ENCODE measurements at places on chromosomes 4 and X.

DNA sequence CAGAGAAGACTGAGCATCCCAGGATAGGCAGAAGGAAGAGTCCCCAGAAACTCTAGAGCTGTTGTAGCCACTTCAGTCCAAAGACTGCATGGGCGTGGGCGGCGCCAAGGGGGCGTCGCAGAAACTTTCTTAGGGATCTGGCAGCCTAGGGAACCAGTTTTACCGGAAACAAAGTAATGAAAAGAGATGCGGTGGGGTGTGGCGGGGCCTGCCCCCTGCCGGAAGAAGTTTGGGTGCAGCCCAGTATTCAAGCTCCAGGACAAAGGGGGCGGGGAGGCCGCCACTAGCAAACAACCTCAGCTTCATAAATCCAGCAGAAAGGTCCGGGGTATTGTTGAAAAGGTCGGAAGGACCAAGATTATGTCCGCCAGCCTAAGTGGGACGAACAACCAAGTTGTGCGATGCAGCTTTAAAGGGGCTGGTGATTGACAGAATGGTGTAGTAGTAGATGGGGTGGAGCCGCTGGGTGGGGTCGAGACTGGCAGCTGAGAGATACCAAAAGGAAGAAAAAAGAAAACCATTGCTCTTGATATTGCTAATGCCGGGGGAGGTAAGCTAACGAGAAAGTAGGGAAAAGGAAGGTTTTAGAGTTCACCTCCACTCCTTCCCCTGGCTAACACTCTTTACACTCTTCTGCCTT lies 190.5 kb downstream of the RRAGB start:
- no peak for DNase-seq

GRCh38 chr4:25908491-25908901 lies 5.5 kb upstream of the SMIM20 start:
- DNase-seq = no peak

- DNase-seq = no peak
These were observed 249.2 kb downstream of the MID1IP1 start for GRCh38 chrX:39050427-39050826.

DNA sequence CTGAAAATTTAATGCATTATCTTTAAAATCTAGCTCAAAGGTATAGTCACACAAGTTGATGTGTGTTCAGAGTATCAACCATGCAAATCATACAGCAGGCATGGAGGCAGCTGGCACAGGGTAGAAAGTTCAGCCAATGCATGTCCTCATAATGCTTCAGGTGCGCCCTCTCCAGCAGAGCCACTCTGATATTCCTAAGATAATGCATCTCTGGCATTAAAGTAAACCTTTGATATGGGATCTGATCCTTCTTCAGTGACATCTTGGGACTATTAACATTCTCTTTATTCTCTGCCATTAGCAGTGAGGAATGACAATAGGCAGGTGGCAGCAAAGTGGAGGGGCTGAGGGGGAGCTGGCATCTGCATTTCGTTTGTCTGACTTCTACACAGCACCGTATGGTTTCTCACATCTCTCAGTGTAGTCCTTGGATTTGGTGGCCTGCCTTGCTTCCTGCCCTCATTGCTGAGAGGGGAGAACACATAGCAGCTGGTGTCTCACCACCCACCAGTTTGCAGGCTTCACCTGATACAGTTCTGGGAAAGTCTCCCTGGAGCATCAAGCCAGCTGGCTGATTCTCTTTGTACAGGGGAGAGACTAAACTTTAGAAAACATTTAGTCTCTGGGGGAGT lies 168.7 kb upstream of the TBC1D9 start:
- no peak for DNase-seq

DNA sequence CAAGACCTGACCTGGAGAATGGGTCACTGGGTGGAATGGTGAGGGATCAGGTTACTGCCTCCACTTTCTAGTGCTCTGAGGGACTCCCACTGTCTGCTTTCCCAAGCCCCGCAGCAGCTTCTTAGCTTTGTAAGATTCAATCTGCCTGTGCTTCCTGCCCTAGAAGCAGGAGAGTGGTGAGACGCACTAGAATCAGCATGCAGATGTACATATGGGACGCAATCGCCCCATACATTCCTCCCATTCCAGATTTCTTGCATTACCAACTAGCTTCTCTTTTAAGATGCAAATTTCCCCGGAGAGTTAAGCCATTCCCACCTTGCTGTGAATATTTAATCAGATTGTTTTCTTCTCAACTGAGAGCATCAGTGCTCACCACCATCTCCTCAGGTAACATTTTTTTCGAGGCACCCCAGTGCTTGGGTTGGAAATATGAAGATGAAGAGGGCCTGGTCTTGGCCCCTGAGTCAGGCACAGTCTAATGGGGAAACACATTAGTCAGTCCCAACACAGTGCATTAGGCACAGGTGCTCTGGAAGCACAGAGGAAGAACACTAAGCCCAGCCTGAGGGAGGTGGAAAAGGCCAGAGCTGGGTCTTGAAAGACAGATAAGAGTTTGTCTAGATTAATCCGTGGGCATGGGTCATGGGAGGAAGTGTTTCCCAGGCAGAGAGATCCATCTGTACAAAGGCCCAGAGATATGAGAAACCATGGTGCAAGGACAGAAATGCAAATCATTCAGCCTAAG lies 66.7 kb upstream of the PRPS1 start:
- DNase-seq = no peak

DNA sequence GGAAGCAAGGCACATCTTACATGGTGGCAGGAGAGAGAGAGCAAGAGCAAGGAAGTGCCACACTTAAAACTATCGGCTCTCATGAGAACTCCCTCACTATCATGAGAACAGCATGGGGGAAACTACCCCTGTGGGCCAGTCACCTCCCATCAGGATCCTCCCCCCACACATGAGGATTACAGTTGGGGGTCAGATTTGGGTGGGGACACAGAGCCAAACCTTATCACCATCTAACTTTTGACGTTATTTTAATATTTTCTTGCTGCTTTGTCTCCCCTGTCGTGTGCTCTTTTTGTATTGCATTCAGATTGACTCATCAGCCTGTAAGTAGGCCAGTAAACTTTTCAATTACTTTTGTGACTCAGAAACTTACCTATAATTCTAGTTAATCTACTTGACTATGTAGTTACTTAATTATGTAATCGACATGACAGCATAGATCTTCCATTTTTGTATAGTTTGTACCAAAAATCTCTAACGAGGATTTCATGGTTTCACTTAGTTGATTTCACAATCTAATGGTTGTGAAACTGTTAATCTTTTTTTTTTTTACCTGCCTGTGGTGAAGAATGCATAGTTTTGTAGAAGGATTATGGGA lies 18.3 kb downstream of the STIM2 start:
- no peak for DNase-seq

GRCh38 chr4:80265571-80266252 lies 752 bp upstream of the FGF5 start:
- DNase-seq = no peak

Measured in stimulated activated CD8-positive, alpha-beta memory T cell treated with anti-CD3 and anti-CD28 coated beads, Interleukin-15, amount 100 ng/mL, for 4 hours (primary cell).